Nucleus accumbens (tissue), 56 donors: ENCODE measurements at places on chromosomes 2 and 18.

DNA sequence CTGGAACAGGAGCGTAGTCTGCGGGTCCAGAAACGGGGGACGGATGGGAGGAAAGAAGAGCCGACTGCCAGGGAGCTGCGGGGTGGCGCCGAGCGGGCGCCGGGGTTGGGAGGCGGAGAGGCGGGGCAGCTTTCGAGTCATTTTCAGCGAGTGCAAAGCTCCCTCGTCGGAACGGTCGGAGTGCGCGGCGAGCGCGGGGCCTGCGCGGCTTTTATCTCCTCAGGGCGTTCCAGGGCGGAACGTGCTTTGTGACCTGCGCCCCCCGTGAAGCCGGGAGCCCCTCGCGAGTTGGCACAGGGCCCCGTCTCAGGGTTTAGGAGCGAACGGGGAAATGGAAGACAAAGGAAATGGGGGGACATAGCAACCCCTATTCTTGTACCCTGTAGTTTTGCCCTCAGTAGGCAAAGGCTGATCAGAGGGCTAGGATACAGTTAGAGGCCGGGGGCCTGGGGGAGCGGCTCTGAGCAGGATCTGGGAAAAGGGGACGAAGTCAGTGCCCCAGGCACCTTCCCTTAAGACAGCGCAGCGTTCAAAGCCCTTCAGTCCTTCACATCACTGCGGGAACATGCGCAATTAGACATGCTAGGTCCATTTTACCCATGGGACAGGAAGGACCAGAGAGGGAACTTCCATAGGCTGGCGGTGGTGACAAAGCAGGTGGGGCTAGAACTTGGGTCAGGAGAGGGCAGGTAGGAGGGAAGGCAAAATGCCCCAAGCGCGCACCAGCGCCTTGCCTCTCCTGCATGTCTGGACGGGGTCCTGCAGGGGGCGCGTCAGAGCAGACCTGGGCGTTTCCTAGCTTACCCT is 60.1 kb upstream of the IL1RL1 start:
- no peak for DNase-seq

- DNase-seq = no peak
Observed at GRCh38 chr2:199197448-199197847, 260.3 kb downstream of the SATB2 start.

DNA sequence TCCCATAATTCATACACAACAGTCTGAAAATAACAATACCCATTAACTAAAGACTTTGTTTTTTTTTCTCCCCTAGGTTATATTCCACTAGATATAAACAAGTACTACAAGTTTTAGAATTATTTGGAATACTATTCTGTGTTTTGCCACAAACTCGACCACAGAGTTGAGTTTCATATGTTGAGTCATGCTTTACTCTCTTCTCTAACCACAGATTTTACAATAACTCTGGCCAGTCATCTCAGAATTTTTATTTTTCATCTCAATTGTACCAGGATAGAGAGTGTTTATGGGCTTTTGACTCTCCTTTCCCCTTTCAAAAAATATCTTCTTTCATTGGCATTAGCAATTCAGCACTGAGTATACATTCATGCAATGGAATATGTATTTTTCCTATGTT is 348.7 kb upstream of the GALNT5 start:
- DNase-seq = no peak

- no peak for DNase-seq
Observed at GRCh38 chr2:120625865-120626560, 109.7 kb upstream of the GLI2 start.

DNA sequence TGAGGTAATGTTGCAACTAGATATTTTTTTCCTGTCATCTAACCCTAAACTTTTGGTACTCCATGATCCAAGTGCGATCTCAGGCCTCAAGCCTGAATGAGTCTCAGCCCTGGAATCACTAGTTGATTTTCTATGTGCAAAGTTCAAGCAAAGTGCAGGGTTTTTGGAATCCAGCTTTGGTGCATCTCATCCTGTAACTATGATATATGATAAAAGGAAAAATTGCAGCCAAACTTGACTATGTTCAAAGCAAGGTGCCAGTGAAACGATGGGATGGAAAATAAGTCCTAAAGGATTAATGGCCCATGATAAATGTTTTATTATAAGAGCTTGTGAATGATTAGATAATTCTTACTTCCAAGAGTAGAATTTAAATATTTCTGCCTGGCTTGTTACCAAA is 78.9 kb upstream of the NT5C1B start:
- no peak for DNase-seq

- no peak for DNase-seq
Observed at GRCh38 chr18:39969803-39970494, 1985.1 kb upstream of the PIK3C3 start.

DNA sequence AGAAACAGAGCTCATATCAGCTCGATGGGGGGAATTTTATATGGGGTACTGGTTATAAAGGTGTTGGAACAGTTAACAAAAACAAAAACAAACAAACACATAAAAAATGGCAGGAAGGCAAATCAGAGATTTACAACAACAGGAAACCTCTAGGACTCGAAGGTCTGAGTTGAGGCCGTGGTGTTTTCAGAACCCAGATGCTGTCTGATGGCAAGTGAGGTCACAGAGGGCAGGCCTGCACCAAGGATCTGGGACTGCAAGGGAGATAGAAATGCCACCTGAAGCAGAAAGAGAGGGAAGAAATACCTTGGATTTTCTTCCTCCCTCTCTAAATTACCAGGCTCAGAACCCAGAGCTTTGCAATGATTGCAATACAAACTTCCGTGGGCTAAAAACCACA is 429.5 kb downstream of the ZNF521 start:
- DNase-seq = no peak

- peak; percentile 62 for DNase-seq
Observed at GRCh38 chr2:101831351-101831865, 133.9 kb downstream of the MAP4K4 start.

DNA sequence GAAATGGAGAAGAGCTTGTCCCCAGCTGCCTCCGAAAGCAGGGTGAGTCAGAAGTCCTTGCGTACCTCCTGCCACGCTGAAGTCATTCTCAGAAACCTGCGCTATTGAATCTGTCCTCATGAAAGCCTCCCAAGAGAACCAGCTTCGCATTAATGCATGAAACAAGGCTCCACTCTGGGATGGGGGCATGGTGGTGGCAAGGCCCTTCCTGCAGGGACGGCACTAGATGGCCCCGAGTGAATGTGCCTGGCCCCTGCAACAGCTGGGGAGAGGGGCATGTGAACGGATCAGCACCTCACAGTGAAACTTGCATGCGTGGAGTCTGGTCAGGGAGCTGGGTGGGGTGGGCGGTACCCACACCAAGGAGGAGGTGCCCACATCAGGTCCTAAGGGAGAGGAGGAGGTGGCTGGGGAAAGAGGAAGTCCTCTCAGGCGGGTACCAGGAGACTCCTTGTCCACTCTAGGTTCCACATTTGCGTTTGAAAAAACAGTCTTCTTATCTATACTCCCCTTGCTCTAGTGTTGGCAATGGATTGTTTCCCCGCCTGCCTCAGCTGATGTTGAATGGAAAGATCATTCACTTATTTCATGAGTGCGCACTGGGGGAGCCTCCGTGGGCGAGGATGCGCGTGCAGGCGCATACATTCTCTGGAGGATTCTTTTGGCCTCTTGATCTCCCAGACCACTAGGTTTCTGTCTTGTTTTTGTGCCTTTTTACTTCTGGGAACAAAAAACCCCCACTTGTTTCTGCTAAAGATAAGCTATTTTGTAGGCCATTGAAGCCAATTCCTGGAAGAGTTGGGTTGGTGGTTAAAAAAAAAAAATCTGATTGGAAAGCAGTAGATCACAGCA is 104.7 kb downstream of the KLHL29 start:
- no peak for DNase-seq

GRCh38 chr2:31372097-31372496 is 42.4 kb downstream of the XDH start:
- DNase-seq = no peak
